ENCODE measurements at places on chromosomes 2 and 18.

- no peak for DNase-seq
Measured at GRCh38 chr18:36130039-36130831, 536 bp downstream of the ELP2 start.

- DNase-seq, result no peak
Measured at GRCh38 chr2:67486041-67486796, 89.1 kb downstream of the ETAA1 start.

GRCh38 chr2:149364839-149365238, 34.5 kb downstream of the LYPD6 start:
- no peak for DNase-seq

GRCh38 chr2:161420406-161421074, 4.4 kb downstream of the TBR1 start:
- no peak for DNase-seq

DNA sequence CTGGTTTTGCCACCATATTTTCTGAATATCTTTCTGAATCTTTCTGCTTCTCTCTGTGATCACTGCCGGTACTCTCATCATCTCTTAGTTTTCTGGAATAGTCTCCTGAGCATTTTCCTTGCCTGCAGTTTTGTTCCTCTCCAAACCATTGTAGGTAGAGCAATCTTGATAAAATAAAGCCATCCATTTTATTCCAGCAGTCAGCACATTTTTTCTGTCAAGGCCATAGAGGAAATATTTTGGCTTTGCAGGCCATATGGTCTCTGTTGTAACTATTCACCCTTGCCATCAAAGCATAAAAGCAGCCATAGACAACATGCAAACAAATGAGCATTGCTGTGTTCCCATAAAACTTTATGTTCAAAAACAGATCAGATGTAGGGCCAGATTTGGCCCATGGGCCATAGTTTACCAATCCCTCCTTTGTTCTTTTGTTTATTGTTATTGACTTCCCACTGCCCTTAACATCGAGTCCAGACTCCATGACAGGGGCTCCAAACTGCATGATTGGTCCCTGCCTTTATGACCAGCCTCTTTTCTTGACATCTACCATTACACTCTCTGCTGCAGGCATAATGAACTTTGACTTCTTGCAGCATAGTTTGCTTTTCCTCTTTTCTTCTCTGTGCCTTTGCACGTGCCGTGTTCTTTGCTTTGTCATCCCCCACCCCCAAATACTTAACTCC, 29.8 kb downstream of the TMEM87B start:
- DNase-seq, result no peak

GRCh38 chr2:58875436-58875835, 634.3 kb upstream of the FANCL start:
- DNase-seq, result no peak

- no peak for DNase-seq
Measured at GRCh38 chr2:79272616-79273015, 113.1 kb upstream of the REG3A start.

DNA sequence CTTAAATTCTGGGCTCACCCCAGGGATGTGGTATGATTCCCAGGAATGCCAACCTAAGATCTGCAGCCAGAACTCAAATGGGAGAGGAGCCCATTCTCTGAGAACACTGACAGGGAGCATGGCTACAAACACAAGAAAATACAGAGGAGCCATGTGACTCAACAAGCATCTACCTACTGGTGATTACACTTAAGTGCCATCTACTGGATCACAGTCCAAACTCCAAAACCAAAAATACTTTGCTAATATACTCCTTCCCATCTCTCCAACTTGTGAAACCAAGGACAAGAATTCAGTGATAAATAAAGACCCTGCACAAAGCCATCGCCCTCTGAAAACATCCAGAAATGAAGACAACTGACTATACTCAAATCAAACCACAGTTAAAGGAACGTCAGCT, 116.9 kb downstream of the NR4A2 start:
- no peak for DNase-seq

- no peak for DNase-seq
Measured at GRCh38 chr2:158004126-158004764, 97.4 kb upstream of the UPP2 start.

DNA sequence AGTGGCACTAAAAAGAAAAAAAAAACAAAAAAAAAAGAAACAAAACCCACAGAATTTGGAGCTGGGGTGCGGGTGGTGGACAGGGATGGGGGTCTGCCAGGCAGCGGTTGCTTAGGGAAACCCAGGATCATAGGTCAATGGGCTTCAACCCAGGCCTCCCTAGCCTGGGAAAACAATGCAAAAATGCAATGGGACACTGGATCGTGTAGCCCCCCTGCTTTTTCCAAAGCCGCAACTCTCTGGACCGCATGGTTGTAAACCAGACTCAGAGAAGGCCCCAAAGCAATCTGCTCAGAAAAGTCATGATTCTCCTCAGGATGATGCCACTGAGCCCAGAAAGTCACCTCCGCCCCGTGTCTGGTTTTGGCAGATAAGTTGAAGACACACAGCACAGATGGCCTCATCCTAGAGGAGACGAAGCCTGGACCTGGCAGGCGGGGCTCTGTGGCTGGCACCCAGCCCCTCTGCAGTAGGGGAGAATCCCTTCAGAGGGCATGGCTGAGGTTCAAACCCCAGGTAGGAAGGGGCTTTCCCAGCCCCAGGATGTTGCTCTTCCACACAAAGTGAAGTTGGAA, 5.1 kb downstream of the DLX2 start:
- DNase-seq, result no peak

DNA sequence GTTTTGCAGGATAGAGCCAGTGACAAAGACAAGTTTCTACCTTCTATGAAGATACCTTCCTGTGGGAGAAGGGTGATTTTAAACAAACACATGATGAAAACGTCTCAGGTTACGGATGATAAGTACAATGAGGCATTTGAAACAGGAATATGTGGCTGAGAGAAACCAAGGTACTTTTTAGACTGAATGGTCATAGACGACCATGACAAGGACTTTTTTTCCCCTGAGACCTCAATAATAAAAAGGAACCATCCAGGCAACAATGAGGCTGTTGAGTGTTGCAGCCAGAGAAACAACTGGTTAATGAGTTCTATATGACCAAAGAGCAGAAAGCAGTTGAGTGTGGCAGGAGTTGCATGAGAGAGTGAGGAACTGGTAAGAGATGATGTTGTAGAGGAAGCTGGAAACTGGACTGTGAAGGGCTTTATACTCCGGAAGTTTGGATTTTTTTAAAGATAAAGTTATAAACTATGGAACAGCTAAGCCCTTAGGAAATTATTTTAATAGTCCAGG, 306.1 kb upstream of the CYRIA start:
- DNase-seq, result no peak

- DNase-seq, result no peak
Measured at GRCh38 chr2:232231554-232231953, 147.0 kb upstream of the ALPP start.

DNA sequence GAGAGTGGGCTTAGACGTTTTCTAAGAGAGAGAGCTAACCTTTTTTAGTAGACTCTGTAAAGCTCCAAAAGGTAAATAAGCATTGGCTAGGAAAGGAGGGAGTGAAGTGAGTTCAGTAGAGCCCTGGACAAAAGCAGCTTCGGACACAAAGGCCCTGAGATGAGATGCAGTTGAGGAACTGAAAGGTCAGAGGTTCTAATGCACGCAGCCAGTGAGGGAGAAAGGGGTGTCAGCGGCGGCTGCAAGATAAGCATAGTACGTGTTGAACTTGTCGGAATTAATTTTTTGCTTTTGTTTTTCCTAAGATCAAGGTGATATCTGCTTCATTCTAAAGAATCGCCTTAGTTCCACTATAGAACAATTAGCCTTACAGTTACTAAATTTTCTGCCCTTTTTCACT, 11.2 kb upstream of the SLC8A1 start:
- DNase-seq, result no peak

DNA sequence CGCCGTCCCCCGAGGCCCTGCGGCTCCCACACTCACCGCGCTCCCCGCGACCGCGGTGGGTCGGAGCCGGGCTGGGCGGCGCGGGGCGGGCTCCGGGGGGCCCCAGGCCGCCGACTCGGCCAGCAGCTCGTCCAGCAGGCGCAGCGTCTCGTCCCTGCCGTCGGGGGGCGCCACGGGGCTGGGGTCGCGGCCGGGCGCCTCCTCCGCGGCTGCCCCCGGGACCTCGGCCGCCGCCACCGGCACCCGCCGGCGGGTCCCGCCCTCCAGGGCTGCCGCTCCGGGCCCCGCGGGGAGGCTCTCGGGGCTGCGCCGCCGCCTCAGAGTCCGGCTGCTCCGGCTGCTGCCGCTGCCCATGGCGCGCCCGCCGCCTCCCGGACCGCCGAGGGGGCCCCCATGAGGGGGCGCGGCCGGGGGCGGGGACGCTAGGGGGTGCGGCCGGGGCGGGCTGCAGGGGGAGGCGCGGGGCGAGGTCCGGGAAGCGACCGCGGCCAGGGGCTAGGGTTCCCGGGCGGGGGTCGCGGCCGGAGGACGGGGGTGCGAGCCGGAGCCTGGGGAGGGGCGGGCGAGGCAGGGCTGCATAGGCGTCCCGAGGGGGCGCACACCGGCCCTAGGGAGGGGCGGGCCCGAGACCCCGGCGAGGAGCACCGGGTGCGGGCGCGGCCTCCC, at the start of gene CYS1:
Gene CYS1, minus strand, starts transcription at position 542 of the 666 bp plus-strand sequence. Its CDS starts 188 bp downstream, at position 354.
- no peak for DNase-seq

GRCh38 chr2:234754126-234754525, 197.7 kb upstream of the SH3BP4 start:
- DNase-seq, result no peak

GRCh38 chr18:34929336-34929780, 111.9 kb upstream of the MAPRE2 start:
- DNase-seq, result no peak

GRCh38 chr2:163655667-163656066, 80.1 kb downstream of the FIGN start:
- DNase-seq, result no peak

- DNase-seq, result no peak
Measured at GRCh38 chr2:56587456-56587855, 403.7 kb downstream of the CCDC85A start.

DNA sequence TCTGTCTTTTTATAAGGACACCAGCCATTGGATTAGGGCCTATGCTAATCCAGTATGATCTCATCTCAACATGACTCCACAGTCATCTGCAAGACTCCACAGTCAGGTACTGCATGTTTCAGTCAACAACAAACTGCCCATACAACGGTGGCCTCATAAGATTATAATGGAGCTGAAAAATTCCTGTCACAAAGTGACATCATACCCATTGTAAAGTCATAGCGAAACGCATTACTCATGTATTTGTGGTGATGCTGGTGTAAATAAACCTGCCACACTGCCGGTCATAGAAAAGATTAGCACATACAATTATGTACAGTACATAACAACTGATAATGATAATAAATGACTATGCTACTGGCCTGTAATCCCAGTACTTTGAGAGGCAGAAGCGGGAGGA, 102.2 kb downstream of the TEX51 start:
- no peak for DNase-seq

GRCh38 chr2:230908595-230909191, 16.3 kb downstream of the GPR55 start:
- peak; percentile 30 for DNase-seq

- DNase-seq, result no peak
Measured at GRCh38 chr2:190320696-190321095, 1.1 kb upstream of the HIBCH start.

DNA sequence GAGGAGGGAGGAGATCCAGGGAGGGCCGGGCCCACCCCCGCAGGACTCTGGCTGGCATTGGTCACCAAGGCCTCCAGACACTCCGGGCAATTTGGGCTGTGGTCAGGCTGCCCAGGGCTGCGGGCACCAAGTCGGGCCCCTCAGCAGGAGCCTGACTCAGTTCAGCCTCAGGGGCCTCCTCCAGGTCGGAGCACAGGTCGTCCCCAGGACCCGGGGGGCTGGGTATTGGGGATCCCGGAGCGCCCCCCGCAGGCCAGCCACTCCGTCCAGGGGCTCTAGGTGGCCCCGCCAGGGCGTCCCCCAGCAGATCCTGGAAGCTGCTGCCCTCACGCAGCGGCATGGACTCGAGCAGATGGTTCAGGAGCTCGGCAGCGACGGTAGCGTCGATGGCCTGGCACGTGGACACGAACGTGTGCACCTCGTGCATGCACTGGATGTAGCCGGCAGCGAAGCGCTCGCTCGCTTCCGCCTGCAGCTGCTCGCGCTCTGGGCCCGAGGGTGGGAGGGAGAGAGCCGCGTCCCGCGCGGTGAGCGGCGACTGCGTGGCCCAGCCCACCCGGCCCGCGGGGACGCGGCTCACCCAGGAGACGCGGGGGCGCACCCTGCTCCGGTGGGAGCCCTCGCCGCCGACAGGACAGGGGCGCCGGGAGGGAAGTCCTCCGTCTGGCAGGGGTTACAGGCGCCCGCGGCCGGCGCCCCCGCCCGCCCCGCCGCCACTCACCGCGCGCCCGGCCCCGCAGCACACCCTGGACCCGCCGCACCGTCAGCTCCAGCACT, 884 bp downstream of the HES6 start:
- DNase-seq, result no peak

- DNase-seq, result peak; percentile 75
Measured at GRCh38 chr18:70491734-70492348, 203.0 kb downstream of the SOCS6 start.

- DNase-seq, result no peak
Measured at GRCh38 chr2:46717344-46718121, 198.1 kb downstream of the MCFD2 start.

- no peak for DNase-seq
Measured at GRCh38 chr2:177328056-177328455, 63.5 kb upstream of the NFE2L2 start.

DNA sequence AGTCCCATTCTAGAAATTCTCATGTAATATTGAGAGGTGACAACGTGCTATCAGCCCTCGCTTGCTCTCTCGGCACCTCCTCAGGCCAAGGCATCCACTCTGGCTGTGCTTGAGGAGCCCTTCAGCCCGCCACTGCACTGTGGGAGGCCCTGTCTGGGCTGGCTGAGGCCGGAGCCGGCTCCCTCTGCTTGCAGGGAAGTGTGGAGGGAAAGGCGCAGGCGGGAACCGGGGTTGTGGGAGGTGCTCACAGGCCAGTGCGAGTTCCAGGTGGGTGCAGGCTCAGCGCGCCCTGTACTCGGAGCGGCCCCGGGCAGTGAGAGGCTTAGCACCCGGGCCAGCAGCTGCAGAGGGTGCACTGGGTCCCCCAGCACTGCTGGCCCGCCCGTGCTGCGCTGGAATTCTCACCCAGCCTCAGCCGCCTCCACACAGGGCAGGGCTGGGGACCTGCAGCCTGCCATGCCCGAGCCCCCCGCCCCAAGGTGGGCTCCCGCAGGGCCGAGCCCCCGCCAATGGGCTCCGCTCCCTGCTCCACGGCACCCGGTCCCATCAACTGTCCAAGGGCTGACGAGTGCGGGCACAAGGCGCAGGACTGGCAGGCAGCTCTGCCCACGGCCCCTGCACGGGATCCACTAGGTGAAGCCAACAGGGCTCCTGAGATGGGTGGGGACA, 1680.6 kb upstream of the LRRTM1 start:
- DNase-seq, result no peak

- peak; percentile 70 for DNase-seq
Measured at GRCh38 chr2:48946449-48947048, 191.0 kb upstream of the LHCGR start.

GRCh38 chr2:88179228-88179679, 9.1 kb downstream of the THNSL2 start:
- no peak for DNase-seq

DNA sequence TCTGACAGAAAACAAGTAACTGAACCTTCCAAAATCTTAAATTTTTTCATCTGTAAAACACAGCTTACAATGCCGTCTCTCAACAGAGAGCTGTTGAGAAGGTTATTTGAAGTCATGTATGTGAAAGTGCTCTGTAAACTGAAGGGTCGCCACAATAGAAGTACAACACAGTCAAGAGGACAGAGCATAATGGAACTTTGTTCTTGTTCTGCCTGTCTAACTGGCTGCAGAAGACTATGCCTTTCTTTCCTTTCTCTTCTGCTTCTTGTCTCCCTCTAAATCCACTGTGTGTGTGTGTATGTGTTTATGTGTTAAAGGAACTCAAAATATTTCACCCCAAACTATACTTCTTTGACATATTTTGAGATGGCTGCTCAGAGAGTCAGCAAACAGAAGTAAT, 365.8 kb upstream of the RND3 start:
- no peak for DNase-seq

Data from head of caudate nucleus (tissue), 42 donors.